Kasumi-1 (cell line): ENCODE measurements at places on chromosomes 11 and 22.

GRCh38 chr22:47151490-47151889, 389.0 kb downstream of the TBC1D22A start:
- DNase-seq = no peak

GRCh38 chr22:31130873-31131272, 8.1 kb downstream of the INPP5J start:
- DNase-seq = no peak

- no peak for DNase-seq
Measured at GRCh38 chr11:125025968-125026367, 37.1 kb upstream of the SLC37A2 start.

- no peak for DNase-seq
Measured at GRCh38 chr22:47597041-47597440, 834.6 kb downstream of the TBC1D22A start.

GRCh38 chr11:3685923-3686322, 14.7 kb upstream of the CHRNA10 start:
- DNase-seq = no peak

- DNase-seq = no peak
Measured at GRCh38 chr11:58770627-58771457, 39.1 kb upstream of the GLYAT start.

- no peak for DNase-seq
Measured at GRCh38 chr11:86247608-86248007, 3.1 kb downstream of the EED start.

GRCh38 chr11:11706028-11706427, 84.2 kb upstream of the GALNT18 start:
- no peak for DNase-seq

DNA sequence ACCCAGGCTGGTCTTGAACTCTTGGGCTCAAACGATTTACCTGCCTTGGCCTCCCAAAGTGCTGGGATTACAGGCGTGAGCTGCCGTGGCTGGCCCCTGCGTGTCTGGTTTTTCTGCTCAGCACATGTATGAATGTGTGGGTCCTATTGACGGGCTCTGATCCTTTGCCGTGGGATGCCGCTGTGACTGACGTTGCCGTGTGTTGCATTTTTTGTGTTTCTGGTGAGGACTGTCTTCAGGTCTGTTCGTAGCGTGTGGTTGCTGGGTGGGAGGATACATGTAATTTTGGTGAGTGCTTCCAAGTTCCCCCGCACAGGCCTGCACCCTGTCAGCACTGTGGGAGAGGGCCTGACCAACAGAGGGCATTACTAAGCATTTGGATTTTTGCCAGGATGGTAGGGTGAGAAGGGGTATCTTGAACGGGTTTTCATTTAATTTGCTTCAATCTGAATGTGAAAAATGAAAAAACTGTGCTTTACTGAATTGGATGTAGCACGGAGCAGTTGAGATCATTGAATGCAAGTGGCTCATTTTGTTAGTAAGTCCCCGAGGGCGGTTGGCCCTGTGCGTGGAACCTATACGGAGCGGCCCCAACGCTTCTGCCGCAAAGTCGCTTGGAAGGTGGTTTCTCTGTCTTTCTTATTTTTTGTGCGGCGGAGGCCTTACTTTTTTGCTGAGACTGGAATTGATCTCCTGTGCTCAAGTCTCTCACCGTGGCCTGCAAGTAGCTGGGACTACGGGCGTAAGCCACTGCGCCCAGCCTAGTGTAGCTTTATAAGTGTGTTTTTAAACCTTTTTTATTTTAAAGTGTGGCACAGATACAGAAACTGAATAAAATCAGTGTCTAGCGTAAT, 8.2 kb downstream of the ZBED4 start:
- peak; percentile 44 for DNase-seq

DNA sequence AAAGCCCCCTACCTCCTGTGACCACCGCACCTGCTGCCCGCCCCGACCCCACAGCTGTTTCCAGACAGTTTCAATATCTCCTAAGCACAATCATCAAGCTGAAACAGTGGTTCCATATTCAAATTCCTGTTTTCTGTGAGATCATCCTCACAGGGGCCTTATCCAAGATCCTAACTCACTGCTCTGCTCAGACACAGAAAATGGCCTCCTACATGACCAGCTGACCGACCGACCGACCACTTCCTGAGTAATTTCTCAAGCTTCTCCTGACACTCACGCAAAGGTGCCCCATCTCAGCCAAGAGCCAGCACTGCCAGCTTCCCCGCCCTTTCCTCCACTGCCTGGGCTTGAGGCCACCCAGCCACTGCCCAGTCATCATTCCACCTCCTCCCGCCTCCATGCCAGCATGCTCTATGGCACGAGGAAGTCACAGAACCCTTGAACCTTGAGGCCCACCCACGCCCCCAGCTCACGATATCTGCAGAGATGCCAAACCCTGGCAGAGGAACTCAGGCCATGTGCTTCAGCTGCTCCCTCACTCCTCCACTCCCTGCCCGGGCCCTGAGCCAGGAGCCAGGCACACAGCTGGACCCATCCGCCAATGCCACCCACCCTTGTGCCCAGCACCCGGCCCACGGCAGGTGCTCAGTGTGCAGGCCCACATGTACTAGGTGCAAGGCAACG, 14.0 kb downstream of the KIAA0930 start:
- DNase-seq = no peak

- DNase-seq = no peak
Measured at GRCh38 chr11:113464416-113464815, 10.8 kb downstream of the DRD2 start.

DNA sequence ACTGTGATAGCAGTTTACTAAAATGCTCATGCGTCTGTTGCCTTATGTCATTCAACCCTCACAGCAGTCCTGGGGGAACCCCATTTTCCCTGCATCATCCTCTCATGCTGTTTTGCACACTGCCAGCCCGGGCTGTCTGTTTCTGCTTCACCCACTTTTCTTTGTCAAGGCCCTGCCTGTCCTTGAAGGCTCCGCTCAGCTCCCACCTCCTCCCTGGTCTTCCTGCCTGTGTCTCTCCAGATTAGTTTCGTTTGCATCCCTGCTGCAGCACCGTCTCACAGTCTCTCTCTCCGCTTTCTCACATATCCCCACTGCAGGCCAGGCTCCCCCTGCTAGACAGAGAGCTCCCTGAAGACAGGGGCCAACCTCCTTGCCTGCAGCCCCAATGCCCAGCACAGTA, 29.9 kb downstream of the SERPINH1 start:
- DNase-seq = no peak

DNA sequence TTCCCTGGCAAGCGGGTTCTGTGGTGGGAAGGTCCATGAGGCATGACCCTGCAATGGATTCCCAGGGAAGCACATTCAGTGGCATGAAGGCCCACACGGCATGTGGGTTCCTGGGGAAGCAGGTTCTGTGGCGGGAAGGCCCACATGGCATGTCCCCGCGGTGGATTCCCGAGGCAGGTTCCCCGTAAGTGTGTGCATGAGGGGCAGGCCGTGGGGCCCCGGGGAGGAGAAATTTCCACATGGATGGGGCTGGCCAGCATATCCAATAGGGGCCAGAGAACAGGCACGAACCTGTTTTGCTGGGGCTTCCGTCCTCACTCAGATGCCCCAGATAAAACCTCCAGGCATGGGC, 83.7 kb downstream of the PHF21B start:
- no peak for DNase-seq

DNA sequence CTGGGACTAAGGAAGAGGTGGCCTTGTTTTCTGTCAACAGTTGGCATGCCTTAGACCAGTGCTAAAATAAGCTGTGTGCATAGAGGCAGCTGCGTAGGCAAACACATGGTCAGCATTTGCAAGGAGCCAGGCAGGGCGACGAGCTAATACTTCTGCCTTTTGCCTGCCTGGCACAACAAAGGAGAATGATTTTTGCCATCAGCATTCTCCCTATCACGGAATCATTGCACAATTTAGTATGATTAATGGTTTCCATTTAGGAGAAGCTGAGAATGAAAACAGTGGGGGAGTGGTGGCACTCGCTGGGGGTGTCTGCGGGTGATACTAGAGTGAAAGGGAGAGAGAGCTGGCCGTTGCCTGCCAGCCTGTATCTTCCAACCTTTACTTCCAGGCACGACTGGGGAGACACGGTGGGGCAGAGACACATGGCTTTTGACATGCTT, 336.0 kb downstream of the CADM1 start:
- no peak for DNase-seq

DNA sequence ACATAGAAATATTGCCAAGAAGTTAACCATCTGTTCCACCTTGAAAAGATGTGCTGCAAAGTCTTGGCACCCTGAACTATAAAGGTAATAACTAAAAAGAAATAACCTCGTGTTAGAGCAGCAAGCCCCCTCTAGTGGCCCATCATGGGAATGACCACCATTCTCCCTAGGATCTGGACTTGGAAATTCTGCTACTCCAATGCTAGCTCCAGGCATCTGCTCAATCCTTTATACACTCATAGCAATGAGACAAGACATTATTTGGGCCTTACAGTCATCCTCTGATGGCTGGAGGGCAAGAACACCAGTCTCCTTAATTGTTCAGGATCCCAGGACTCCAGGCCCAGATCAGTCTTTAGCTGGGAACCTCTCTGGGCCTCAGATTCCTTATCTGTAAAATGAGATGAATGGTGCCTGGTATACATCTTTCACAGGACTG, 76.0 kb downstream of the CWC15 start:
- DNase-seq = peak; percentile 71

DNA sequence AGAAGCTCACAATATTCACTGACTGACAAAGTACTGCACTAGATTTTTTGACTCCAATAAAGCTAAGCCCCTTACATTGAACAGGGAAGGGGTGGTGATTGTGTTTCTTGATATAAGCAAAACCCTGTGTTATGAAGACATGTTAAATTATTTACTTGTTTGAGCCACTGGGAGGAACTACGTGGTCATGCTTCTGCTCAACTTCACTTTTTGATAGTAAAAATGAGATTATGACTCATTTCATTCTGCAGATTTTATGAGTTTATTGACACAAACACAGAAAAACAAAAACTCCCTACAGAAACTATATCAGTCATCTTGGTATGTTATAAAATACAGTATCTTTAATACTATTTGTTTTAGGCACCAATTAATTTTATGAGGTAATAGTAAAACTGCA, 124.7 kb downstream of the CADM1 start:
- DNase-seq = no peak

DNA sequence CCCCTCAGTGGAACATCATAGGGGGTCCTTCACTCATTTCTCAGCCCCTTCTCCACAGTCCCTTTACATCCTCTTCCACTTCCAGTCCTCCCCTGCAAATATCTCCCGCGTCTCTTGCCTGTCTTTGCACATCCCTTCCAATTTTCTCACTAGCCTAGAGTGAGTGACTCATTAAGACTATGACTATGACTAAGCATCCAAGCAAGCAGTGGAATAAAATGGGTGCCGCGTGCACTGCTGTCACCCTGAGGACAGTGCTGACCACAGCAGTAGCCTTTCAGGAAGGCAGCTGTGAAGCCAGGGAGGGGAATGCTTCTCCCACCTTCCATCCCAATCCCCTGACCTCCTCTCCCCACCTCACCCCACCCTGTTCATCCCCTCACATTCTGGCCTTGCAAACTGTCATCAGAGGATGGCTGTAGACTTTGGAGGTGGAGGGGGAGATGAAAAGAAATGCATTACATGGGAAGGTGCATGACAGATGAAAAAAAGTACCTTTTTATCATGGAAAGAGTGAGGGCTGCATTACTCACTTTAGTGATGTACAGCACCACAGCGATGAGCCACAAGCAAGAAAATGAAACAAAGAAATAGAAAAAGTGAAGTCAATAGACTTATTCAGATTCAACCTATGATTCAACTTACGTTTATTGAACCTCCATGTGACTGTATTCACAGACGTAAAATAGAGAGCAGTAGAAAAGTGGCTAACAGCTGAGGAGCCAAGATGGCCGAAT, 948.2 kb downstream of the NTM start:
- DNase-seq = no peak

- DNase-seq = no peak
Measured at GRCh38 chr11:119798656-119799055, 69.7 kb upstream of the NECTIN1 start.

DNA sequence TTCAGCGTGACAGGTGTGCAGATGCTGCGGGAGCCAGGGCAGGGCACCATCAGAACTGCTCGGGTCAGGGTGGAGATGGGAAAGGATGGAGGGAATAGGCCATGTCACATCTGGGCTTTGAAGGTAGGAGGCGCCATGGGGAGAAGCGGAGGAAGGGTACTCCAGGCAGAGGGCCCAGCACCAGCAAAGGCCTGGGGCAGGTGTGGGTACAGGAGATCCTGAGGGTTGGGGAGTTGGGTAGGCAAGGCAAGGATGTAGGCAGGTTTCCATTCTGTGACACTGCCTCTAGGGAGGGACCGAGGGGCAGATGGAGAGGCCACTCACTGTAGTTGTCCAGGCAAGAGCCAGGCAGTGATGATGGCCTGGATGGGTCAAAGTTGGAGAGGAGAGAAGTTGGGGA, 8.5 kb downstream of the EMID1 start:
- DNase-seq = no peak

- DNase-seq = no peak
Measured at GRCh38 chr22:50525858-50526107, 385 bp upstream of the SCO2 start.

DNA sequence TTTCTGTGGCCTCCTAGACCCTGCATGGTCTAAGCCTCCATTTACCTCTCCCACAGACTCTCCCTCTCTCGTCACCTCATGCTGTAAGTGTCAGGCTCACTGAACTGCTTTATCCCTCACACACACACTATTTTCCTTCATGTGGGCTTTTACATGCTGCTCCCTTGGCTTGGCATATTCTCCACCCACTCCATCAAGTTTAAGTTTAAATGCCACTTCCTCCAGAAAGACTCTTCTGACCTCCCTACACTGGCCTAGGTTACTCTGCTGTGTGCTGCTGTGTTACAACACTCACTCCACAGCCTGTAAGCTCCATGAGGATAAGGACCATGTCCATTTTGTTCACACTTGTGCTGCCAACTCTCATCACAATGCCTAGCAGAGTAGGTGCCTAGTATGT, 2.5 kb downstream of the DCHS1 start:
- no peak for DNase-seq

DNA sequence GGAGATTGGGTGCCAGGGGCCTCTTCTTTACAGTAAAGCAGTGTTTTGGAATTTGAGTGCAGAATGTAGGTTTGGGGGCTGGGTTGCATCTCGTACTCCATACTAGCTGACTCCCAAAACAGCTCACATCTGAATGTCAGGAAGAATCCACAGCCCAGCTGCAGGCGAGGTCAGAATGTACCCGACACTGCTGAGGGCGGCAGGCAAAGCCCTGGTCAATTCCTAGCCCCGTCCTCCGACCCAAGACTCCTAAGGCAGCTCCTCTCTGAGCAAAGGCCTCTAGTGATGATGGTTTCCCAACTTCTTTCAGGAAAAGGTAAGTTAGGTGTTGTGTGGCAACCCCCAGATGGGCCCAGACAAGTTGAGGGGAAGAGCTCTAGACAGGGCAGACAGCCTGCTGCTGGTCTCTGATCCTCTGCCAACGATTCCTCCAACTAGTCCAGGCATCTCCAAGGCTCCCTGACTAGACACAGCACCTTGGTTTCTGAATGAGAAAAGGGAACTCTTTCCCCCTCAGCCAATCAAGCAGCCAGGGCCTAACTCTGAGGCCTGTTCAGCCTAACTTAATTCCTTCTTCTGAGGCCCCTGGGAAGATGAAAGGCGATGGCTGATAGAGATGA, 8.6 kb downstream of the LARGE2 start:
- DNase-seq = no peak

- peak; percentile 54 for DNase-seq
Measured at GRCh38 chr11:68297812-68298658, 14.4 kb upstream of the LRP5 start.
